MG63 (cell line): ENCODE measurements at places on chromosomes 2 and 18. TPM values are rescaled to one million over a fixed set of nuclear protein-coding genes. Genes with fewer than 3 reads are reported as not detected.

GRCh38 chr2:86806059-86806857 lies 15.5 kb upstream of the CD8A start:
- DNase-seq: no peak

- no peak for DNase-seq
Observed at GRCh38 chr2:190512539-190513095, 21.9 kb downstream of the NEMP2 start.

DNA sequence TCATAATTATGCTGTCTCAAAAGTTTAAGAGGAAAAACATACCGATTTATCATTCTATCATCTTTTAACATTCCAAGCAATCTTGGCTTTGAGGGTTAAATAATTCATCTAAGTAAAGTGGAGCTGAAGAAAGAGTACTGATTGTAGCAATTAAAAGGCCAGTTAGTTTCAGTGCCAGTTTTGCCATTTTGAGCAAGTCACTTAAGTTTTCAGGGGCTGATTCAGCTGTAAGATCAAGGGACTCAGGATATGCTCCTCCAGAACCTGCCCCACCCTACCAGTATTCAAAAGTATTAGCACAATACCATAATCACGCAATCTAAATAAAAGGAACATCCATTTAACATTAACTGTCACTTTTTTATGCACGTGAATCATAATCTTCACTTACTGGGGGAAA lies 1.9 kb downstream of the SS18 start:
- DNase-seq: no peak

DNA sequence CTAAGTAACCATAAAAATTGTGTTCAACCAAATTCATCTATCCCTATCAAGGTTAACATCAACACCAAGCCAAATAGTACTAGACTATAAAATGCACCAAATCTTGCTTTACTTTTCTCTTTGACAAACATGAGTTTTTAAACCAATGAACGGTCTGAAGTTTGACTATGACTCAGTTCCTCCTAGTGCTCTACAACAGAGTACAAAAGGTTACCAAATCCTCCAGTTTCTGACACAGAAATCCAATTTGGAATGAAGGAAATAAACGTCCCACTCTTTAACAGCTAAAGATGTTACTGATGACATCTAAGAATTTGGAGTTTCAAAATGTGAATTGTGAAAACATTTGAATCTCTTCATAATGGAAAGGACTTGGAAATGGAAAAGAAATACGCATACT lies 11.8 kb upstream of the ACVR1 start:
- DNase-seq: no peak

The PCARE gene
- not detected in 2 replicates for total RNA-seq

The ANO7 gene
- 0.10 TPM in 1 of 2 replicates, not detected in the other for total RNA-seq
